ENCODE measurements at places on chromosomes 12 and 14.

- DNase-seq = no peak
Measured at GRCh38 chr14:82724316-82724715, 1190.7 kb upstream of the SEL1L start.

- DNase-seq = no peak
Measured at GRCh38 chr12:38691164-38691563, 214.2 kb downstream of the CPNE8 start.

- no peak for DNase-seq
Measured at GRCh38 chr12:108107293-108107692, 21.8 kb upstream of the WSCD2 start.

DNA sequence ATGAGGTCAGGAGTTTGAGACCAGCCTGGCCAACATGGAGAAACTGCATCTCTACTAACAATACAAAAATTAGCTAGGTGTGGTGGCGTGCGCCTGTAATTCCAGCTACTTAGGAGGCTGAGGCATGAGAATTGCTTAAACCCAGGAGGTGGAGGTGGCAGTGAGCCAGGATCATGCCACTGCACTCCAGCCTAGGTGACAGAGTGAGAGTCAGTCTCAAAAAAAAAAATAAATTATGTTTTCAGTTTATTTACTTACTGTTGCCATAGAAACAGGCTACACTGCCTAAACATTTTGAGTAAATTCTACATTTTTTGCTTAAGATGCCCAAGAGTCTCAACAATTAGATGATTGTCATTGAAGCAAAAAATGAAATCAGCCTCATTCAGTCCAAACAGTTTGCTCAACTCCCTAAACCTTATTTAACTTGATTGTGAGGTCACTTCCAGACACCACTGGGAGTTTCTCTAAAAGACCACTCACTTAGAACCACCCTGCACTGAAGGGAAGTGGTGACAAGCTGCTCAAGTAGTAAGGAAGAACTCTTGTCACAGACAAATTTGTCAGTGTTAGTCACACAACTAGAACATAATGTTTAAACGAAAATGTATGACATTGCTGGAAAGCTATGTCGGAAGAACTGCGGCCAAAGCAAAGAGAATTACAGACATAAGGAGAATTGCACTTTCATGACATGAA is 9.8 kb upstream of the GNPNAT1 start:
- no peak for DNase-seq

DNA sequence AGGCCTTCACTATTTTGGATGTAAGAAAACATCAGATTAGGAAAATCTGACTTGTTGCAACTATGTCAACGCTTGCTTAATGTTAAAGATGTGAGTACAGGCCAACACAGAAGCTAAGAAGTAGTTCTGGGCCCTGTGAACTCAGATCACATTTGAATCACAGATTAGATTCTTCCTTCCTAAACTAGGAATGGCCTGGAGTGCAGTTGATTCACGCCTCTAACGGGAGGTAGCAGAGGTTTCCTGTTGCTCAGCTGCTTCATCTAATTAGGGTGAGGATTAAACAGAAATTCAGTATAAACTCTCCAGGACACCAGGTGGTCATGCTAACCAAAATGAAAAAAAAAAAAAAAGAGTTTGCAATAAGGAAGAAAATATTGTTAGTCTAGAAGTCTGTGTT is 314.3 kb downstream of the TRHDE start:
- DNase-seq = no peak

DNA sequence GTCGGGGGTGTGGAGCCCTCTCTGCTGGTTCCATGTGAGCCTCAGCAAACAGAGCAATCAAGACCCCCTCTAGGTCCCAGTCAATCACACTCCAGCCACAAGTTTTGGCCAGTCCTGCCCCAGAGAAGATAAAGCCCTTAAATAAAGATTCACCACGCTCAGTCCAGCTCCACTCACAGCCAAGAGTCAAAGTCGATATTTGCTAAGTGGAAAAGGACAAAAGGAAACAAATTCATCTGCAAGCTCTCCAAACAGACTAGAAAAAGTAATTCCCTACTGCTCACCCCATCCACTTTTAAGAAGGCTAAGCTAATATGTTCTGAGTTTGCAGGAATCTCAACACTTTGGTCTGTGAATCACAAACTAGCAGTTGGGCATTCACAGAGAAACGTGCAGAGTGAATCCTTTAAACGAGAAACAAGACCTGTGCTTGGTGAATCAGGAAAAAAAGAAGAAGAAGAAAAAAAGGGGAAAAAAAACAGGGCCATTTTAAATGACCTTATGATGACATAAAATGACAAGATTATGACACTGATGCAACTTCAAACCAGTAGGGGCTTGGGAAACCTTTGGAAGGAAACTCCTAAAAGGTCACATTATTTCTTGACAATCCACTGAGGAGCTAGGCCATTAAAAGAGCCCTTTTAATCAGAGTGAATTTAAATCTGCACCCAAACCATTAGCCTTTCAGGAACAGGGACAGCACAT is 41.8 kb upstream of the FOXN3 start:
- no peak for DNase-seq

DNA sequence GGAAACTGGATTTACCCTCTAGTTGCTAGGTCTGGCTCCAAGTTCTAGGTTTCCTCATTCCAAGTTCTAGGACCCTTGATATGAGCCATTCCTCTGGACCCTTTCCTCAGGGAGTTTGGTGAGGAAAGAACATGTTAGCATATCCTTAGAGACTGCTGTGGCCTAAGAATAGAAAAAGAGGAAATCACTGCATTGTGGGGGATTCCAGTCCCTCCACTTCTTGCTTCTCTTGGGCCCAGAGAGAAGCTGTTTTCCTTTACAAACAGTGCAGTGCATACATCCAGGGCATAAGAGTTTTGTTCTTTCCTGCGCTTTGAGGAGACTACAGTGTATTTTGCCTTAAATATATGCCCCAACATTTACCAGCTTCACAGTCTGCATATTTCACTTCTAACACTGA is 59.0 kb downstream of the LLPH start:
- DNase-seq = no peak

- no peak for DNase-seq
Measured at GRCh38 chr14:64643709-64644108, 60.5 kb upstream of the PLEKHG3 start.

- DNase-seq = no peak
Measured at GRCh38 chr12:49904601-49905000, 901 bp upstream of the FAIM2 start.

- DNase-seq = no peak
Measured at GRCh38 chr12:4881266-4882064, 28.2 kb upstream of the KCNA1 start.

- DNase-seq = no peak
Measured at GRCh38 chr14:32761381-32761968, 177.2 kb upstream of the NPAS3 start.

DNA sequence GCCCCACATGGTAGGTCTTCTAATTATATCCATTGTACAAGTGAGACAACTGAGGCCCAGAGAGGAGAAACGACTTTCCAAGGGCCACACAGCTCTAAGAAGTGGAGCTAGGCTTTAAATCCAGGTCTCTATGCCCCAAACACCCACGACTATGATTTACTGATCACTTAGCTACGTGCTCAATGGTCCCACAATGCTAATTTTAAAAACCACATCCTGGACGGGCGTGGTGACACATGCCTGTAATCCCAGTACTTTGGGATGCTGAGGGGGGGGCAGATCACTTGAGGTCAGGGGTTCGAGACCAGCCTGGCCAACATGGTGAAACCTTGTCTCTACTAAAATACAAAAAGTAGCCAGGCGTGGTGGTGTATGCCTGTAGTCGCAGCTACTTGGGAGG is 8.4 kb upstream of the MLEC start:
- no peak for DNase-seq

- DNase-seq = no peak
Measured at GRCh38 chr14:65623759-65624158, 211.2 kb downstream of the FUT8 start.
